Activated CD4-positive, alpha-beta T cell treated with anti-CD3 and anti-CD28 coated beads for 36 hours (primary cell): ENCODE measurements at places on chromosomes 6 and 20.

- DNase-seq: no peak
Measured at GRCh38 chr6:163063561-163063960, 335.8 kb downstream of the PACRG start.

DNA sequence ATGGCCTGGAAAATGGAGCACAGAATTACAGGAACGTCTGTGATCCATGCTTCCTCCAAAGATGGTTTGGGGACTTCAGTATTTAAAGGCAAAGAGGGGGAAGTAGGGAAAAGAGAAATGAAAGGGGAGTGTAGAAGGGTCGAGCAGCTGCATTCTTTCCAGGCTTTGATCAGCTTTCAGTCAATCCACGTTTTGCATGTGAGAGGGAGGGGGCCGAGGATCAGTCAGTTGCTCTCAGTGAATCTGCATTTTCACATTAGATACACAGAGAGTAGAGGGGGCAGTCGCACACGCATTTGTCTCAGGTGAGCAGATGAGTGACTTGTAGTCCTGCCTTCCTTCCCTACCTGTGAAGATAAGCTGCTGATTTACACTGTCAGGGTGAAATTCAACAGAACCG lies 78.8 kb downstream of the FOXF2 start:
- no peak for DNase-seq

- DNase-seq: no peak
Measured at GRCh38 chr6:33977606-33978411, 168.1 kb downstream of the GRM4 start.

- no peak for DNase-seq
Measured at GRCh38 chr6:149454346-149454848, 30.4 kb downstream of the ZC3H12D start.

- DNase-seq: peak; percentile 45
Measured at GRCh38 chr6:53718597-53719460, 53.3 kb upstream of the KLHL31 start.

- no peak for DNase-seq
Measured at GRCh38 chr20:20677186-20677585, 35.3 kb downstream of the RALGAPA2 start.

DNA sequence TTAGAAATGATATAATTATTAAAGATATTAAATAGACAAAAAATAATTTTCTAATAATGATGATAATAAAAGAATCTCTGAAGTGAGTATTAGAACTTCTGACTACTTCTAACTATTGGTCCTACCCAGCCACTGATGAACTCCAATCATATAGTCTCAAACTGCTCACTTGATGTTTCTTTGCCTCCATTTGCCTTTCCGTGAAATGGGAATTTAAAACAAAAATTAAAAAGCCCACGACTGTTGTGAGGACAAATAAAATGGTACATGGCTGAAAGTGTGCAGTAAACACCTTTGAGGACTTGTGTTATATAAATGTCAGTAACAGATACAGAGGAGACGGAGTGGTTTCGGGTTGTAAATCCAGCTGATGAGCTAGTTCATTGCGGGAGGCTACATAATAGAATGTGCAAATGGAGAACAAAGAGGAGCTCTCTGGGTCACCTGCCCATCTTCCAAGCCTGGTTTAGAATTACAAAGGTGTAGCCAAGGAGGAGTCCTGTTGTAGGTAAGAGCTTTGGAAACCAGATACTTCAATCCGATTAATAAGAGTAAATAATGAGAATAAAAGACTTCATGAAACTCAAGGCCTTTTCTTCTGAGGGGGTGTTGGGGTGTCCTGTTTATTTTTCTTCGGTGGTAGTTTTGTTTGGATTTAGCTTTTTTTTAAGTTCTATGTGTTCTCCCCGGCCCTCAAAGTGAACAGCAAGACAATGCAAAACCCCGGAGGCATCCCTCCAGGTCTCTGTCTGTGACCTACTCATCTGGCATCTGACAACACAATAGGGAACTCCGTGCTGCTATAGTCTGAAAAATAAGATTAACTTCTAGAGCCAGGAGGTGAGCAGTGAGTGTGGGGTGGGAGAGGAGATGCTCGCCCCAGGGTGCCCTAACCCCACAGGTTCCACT lies 4.4 kb upstream of the PXDC1 start:
- no peak for DNase-seq

DNA sequence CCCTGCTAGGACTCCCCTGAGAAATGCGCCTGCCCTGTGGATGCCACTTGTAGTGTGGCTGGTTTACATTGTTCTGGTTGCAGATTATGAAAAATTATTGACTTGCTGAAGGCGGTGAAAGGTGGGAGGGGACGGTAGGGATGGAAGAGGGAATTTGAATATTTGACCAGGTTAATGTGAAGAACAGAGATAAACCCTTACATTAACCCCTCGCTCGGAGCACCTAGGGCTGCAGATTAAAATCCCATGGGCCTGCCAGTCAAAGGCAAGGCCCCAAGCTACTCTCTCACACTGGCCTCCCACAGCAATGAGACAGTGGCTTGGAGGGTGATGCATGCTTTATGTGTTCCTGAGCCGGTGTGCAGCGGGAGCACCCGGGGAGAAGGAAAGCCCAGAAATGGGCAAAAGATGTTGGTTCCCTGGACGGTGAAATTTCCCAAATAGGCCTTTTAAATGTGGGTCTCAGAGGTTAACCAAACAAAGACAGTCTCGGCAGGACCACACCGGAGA lies 2.5 kb downstream of the FOXF2 start:
- DNase-seq: no peak

GRCh38 chr6:161745594-161746141 lies 471.8 kb upstream of the AGPAT4 start:
- no peak for DNase-seq

- DNase-seq: no peak
Measured at GRCh38 chr6:44918671-44919296, 409.3 kb upstream of the RUNX2 start.

- DNase-seq: no peak
Measured at GRCh38 chr20:11153819-11154218, 480.0 kb upstream of the JAG1 start.

- no peak for DNase-seq
Measured at GRCh38 chr20:21832442-21833385, 127.2 kb downstream of the PAX1 start.

- no peak for DNase-seq
Measured at GRCh38 chr6:155528335-155528734, 72.7 kb upstream of the NOX3 start.

GRCh38 chr6:101818051-101818450 lies 424.5 kb downstream of the GRIK2 start:
- DNase-seq: no peak
